ENCODE measurements at places on chromosomes 5 and 9.

GRCh38 chr5:68032216-68032762, 183.3 kb upstream of the PIK3R1 start:
- no peak for DNase-seq

DNA sequence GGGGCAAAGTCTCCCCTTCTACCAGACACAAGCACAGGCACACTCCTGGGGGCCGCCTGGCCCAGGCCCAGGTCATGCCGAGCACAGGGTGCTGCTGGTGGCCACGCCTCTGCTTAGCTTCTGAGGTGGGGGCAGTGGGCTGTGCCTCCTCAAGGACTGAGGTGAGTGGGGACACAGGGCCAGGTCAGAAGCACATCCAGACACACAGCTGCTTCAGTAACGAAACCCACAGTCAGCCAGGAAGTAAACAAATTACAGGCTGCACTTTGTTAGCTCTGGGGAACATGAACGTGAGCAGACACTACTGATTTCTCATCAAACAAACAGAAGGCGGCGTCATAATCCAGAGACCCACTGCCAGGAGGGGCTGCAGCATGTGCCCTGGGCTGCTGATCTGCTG, 192.4 kb downstream of the HSPA4 start:
- no peak for DNase-seq

GRCh38 chr5:40402007-40402364, 277.7 kb upstream of the PTGER4 start:
- DNase-seq = no peak

GRCh38 chr9:92180669-92181181, 65.5 kb upstream of the SPTLC1 start:
- no peak for DNase-seq

DNA sequence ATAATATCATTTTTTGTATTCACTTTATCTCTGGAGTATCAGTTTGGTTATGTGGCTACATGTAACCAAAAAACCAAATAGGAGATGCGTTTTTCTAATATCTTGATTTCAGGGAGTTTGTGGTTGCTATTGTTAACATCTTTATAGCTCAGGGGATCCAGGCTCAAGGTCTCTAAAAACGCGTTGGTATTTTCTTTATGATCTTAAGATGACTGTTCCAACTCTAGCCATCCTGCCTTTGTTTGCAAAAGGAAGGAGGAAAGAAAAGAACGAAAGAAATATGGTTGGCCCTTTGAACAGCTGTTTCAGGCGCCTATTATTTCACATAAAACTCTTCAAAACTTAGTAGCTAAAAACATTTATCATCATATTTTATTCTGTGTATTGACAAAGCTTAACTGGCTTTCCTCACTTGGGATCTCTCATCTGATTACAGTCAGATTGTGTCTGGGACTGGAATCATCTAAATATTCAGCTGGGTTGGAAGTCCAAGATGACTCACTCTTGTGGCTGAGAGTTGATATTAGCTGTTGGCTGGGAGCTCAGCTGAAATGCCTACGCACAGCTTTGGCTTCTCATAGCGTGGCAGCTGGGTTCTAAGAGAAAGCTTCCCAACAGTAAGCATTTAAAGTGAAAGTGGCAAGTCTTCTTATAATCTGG, 60.1 kb downstream of the FAM174A start:
- no peak for DNase-seq

DNA sequence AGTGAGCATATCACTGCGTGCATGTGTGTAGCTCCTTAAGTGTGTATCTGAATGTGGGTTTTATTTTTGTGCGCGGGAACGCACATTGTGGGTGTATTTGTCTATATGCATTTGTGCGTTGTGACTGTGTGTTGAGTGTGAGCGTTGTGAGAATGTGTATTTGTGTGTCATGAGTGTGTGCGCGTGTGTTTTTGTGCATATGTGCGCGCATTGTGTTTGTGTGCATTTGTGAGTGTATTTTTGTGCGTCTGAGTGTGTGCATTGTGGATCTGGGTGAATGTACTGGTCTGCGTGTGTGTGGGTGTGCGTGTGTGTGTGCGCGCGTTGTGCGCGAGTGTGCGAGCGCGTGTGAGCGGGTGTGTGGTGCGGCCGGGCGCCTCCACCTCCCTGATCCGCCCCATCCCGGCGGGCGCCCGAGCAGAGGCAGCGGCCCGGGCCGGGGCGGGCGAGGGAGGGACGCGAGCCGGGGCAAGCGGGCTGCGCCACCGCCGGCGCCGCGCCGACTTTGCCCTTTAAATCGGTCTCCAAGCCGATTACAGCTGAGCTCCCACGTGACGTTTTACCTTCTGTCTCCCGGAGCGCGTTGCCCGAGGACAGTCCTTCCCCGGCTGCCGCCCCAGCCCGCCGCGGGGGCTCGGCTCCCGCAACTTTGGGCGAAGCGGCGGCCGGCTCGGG, at the start of gene RASGRF2:
Gene RASGRF2 (plus strand): TSS at position 596 of the 675 bp plus-strand sequence. CDS start 376 bp downstream, outside the sequence.
- no peak for DNase-seq

GRCh38 chr9:107584186-107584585, 94.6 kb upstream of the KLF4 start:
- no peak for DNase-seq

DNA sequence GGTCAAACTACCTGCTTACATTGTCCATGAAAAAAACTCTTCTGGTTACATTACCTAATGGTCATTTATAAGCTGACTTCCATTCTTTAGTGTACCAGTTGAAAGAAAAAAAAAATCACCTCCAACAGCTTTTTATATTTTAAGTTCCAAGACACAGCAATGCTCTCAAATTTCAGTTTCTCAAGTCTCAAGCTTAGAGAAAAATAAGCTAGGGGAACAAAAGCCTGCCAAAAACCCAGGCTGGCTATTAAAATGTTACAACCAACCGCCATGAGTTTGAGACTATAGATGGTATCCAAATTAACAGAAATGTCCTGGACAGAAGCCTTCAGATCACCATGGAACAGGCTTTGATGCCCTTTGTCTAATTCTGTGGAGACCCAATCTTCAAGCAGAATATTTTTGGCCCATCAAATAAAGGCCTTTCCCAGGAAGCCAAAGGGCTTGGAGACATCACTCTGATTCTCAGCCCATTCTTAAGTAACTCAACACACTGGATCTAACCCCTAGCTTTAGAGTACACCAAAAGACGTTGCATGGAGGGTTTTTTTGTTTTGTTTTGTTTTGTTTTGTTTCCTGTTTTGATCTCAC, 343.7 kb downstream of the GLIS3 start:
- DNase-seq = no peak

DNA sequence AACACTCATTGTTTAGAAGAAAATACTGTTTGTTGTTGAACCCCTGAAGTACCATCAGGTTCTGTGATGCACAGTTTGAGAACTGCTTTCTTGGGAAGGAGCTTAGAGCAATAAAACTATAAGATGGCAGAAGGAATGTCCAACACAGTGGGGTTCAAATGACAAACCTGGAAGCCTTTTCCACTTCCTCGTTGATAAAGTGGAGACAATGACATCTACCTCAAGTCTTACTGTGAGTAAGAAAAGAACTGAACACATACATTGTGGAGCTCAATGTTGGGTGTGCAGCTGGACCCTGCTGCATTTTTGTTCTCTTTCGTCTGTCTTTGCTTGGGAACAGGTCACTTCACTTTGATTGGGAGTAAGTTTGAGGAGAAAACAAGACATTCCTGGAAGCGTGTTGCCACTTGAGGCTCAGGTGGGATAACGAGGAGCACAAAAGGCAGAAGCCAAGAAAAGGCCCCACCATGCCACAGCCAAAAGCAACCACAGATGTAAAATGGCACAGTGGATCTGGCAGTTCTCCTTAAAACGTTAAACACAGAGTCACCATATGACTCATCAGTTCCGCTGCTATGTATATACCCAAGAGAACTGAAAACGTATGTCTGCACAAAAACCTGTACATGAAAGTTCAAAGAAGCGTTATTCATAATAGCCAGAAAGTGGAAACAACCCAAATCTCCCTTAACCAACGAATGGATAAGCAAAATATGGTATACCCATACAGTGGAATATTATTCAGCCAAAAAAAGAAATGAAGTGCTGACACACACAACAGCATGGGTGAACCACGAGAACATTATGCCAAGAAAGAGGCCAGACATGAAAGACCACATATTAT, 42.9 kb upstream of the SUB1 start:
- DNase-seq = no peak
